Tibial artery (tissue), 4 donors: ENCODE measurements at places on chromosomes 3 and 15.

DNA sequence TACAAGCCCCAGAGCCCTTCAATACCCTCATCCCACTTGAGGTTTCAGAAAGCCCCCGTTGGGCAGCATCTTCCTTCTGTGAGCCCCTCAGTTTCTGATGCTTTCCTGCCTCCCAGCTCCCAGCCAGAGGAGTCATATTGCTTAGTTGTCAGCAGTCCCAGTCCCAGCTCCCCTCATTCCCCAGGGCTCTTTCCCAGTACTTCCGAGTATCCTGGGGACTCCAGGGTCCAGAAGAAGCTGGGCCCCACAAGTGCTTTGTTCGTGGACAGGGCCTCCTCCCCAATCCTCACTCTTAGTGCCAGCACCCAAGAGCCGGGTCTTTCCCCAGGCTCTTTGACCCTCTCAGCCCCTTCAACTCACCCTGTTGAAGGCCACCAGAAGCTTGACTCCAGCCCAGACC is 43.9 kb downstream of the CDAN1 start:
- DNase-seq: no peak

GRCh38 chr3:178494386-178494785 is 41.9 kb upstream of the KCNMB2 start:
- no peak for DNase-seq

DNA sequence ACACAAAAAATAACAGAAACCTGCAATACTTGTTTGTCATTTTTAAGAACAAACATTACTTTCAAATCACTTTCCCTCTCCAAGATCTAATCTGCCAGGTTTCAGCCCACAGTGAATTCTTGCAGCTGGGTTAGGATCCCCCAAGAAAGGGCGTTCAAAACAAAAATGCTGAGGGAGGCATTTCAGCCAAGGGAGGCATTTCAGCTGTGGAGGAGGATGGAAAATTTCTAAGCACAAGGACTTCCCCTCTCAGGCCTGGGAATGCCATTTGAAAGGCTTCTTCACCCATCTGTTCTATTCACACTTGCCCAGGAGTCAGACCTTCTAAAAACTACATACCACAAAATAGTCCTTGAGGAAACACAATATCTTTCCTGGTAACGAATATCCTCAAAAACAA is 69.1 kb downstream of the P3H2 start:
- DNase-seq: no peak

GRCh38 chr3:15804553-15805095 is 6.8 kb upstream of the ANKRD28 start:
- DNase-seq: no peak

- no peak for DNase-seq
Observed at GRCh38 chr3:144593881-144594280, 622.3 kb downstream of the DIPK2A start.
